H1 (cell line): ENCODE measurements at places on chromosomes 16 and 17. TPM values are rescaled to one million over a fixed set of nuclear protein-coding genes. Genes with fewer than 3 reads are reported as not detected.

- no peaks in the 10 kb centered on the region for H3K4me1 ChIP-seq
- H3K27ac ChIP-seq: no peak overlapping the region
- no peaks in the 10 kb centered on the region for H3K27me3 ChIP-seq
- no peak for DNase-seq
- H3K36me3 ChIP-seq: peaks cover 6% of the 10 kb centered on the region
Measured at GRCh38 chr17:65523411-65523810, 38.0 kb downstream of the AXIN2 start.

GRCh38 chr16:57533431-57534336, 2.7 kb downstream of the CCDC102A start:
- H3K4me1 ChIP-seq: peaks cover 21% of the 10 kb centered on the region
- no peak overlapping the region for H3K4me3 ChIP-seq
- no peak overlapping the region for H3K27ac ChIP-seq
- DNase-seq: peak; percentile 43
- no peaks in the 10 kb centered on the region; the same call in 1 of the 2 replicates for H3K27me3 ChIP-seq

DNA sequence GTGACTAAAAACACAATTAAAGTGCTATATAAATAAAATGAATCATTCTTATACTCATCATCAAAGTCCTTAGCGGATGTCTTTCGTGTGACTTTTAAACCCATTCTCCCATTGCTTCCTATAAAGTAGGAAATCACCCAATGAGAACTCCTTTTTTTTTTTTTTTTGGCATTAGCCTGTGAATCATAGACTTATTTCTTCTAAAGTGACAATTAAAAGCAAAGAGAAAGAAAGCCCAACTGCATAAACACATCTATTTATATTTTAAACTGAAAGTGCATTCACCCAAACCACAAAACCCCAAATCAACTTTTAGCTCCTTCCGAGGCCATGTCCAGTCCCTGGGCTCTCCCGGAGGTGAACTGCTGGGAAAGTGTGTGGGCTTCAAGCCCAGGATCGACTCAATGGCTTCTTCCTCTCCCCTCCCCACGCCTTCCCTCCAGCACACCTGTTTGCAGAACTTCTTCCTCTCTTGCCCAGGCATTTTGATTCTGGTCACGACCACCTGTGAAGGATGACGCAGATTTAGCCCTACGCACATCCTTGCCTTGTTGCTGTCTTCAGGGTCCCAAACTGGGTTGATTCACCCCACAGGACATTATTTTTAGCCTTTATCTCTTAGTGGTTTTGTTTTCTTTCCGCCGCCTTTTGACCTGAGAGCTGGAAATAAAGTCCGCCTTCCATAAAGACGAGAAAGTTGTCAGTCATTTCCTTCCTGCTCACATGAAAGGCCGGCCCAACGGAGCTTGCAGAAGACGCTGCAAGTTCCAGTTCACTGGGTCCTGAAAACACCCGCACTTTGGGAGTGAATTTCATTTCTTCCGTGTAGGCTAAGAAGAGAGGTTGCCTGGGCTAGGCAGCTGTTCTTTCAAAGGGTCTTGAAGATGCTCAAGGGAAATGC, 166.8 kb downstream of the MAP2K6 start:
- H3K4me1 ChIP-seq: no peaks in the 10 kb centered on the region
- no peak for DNase-seq
- H3K27ac ChIP-seq: no peak overlapping the region
- no peaks in the 10 kb centered on the region for H3K27me3 ChIP-seq
- H3K4me3 ChIP-seq: no peak overlapping the region

GRCh38 chr16:87561200-87562105, 40.9 kb upstream of the JPH3 start:
- no peaks in the 10 kb centered on the region; the same call in 1 of the 2 replicates for H3K4me1 ChIP-seq
- no peak overlapping the region for H3K27ac ChIP-seq
- H3K36me3 ChIP-seq: no peaks in the 10 kb centered on the region
- H3K27me3 ChIP-seq: no peaks in the 10 kb centered on the region
- H3K4me3 ChIP-seq: no peak overlapping the region

CD300LB gene
- not detected in 2 replicates for total RNA-seq
